ENCODE measurements at places on chromosomes 2 and 18. TPM values are rescaled to one million over a fixed set of nuclear protein-coding genes. Genes with fewer than 3 reads are reported as not detected.

Gene FBXO41
- 0.23 TPM for polyA plus RNA-seq

Gene ATOH8
- polyA plus RNA-seq, result 25.6 TPM

Gene RMDN2
- 4.1 TPM for polyA plus RNA-seq

Gene SPEG
- polyA plus RNA-seq, result 208 TPM

Gene C1QL2
- polyA plus RNA-seq, result not detected

Gene POTEJ
- polyA plus RNA-seq, result 0.06 TPM

Gene PAX8
- 2.2 TPM for polyA plus RNA-seq

Gene CCDC85A
- 6.1 TPM for polyA plus RNA-seq

Gene CYP27A1
- 25.4 TPM for polyA plus RNA-seq

GRCh38 chr2:208363485-208363884 lies 43.1 kb upstream of the PTH2R start:
- DNase-seq, result no peak

DNA sequence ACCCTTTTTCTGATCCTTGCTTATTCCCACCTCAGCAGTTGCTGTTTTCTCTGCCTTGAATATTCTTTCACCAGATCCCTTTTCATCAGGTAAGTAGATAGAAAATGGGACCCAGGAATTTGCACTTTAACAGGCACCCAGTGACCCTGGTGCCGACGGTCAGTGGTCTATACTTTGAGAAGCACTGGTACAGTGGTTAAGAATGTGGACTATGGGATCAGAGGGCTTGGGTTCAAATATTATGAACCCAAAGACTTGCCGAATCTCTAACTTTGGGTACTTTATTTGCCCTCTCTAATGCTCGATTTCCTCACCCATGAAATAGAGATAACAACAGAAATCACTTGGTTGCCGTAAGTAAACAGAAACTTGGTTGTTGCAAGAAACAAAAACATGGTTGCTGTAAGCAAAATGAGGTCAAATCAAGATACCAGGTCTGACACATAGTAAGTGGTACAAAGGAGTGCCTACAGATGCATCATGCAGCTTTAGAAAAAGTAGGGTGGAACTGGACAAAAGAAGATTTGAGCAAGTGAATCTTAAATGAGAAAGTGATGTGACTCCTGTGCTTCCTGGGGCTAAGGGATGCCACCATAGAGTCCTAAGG lies 69.5 kb upstream of the GLS start:
- DNase-seq, result no peak

DNA sequence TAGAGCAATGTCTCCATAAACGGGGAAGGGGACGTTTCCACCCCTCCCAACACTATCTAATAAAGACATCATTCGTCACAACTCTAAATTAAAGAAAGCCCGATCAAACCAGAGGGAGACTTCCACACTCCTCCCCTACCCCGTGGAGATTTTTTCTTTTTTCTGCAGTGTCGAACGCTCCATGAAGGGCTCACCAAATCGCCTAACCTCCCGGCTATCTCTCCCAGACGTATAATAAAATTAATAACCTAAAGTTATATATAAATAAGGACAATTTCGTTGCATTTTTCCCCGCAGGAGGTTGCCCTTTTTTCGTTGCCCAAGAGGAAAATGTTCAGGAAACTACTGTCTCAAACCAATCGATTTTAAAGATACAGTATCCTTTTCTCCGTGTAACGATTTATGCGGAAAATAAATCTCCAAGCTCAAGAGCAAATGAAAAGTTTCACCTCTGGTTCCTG lies 2.4 kb downstream of the EVX2 start:
- no peak for DNase-seq

- no peak for DNase-seq
Observed at GRCh38 chr18:34364699-34365098, 140.0 kb upstream of the NOL4 start.

DNA sequence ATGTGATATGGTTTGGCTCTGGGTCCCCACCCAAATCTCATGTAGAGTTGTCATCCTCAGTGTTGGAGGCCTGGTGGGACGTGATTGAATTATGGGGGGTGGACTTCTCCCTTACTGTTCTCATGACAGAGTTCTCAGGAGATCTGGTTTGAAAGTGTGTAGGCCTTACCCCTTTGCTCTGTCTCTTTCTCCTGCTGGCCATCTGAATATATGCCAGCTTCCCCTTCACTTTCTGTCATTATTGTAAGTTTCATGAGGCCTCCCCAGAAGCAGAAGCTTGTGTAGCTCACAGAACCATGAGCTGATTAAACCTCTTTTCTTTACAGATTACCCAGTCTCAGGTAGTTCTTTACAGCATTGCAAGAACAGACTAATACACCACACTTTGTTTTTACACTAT lies 222.3 kb downstream of the DOK6 start:
- DNase-seq, result no peak

DNA sequence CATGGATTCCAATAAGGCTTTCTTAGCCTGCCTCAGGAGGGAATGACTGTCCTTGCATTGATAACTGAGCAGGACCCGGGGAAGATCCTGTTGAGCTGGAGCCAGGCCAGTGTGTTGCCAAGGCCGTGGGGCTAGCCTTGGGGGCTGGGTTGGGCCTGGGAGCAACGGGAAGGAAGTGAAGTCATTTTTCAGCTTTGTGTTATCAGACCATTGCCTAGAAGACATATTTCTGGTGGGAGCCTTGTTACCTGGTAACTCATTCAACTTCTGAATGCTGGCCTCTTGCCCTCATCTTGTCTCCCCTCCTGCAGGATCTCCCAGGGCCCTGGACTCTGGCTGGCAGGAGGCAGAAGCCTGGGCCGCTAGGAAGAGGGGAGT lies 92.7 kb upstream of the MGAT5 start:
- DNase-seq, result peak; percentile 35

DNA sequence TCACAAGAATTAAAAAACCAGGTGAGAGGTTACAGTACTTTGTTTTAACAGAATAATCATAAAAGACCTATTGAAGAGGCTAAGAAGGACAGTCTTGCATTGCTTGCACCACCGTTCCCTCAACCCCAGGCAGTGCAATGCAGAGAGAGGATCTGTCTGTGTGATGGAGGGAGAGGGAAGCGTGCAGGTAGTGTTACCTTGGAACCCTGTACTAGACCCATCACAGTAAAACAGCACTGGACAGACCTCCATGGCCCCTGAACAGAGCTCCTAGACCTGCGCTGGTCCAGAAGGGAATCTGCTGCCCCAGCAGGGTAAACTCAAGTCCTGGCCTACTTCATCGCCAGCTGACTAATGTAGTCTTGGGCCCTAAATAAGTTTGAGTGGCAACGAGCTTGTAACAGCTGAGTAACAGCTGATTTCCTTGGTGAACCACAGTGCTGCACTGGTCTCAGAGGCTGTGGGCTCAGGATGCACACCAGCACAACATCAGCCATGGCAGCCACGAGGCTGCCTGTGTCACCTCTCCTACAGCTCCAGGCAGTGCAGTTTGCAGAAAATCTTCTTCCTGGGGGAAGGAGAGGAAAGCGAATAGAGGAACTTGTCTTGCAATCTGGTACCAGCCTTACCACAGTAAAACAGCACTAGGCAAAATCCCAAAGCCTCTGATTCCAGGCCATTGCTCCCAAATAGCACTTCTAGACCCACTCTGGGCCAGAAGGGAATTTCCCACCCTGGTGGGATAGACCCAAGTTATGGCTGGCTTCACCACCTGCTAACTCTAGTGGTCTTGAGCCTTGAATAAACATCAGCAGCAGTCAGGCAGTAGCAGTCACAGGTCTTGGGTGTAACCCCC lies 417.2 kb downstream of the CDH7 start:
- DNase-seq, result no peak

DNA sequence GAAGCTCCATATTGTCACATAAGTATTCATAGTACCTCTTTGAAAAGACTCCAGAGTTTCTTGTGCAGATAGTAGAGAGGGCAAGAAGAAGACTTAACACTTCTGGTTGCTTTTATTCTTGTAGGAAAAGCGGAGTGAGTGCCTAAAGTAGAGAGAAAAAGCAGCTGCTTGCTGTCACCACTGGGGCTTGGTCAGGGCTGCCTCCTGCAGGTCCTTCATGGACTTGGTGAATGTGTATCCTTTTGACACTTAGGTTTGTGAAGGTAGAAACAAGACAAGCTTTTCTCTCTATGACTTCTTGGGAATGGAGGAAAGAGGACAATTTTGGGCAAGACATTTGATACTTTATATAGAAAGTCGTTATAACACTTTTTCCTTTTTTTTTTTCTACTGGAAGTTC lies 312.8 kb upstream of the FANCL start:
- no peak for DNase-seq

- DNase-seq, result peak; percentile 60
Observed at GRCh38 chr2:136117909-136118818, at the start of gene CXCR4. CXCR4 (minus strand) TSS chr2:136118149; CDS start chr2:136118060, 89 bp downstream.

DNA sequence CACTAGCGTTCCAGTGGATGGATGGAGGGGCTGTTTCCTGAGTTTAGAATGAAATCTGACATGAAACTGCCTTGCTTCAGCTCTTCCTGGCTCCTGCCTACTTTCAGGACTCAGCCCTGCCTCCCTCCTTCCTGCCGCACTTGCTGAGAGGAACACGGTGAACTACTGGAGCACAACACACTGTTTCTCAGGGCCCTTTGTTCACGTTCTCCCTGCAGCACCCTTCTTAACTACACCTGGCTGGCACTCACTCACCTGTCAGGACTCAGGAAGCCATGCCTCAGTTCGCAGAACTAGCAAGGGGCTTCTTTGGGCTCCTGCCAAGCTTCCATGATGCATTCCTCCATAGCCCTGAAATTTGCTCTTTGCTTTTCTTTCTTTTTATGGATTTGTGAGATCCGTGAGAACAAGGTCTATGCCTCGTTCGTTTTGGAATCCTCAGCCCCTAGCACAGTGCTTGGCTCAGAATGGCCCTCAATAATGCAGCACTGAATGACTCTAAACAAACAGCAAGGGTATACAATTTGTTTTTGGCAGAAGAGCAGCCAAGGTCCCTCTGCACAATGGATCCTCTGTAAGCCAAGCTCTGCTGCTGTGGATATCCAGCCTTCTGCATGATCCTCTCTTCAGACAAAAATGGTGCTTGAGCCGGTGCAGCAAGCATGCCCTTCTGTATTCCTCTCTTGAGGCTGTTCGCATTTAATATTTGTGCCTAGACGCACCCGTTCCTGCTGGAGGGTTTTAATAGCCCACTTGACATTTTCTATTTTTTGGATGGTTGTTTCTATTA lies 357.0 kb downstream of the TSN start:
- no peak for DNase-seq

DNA sequence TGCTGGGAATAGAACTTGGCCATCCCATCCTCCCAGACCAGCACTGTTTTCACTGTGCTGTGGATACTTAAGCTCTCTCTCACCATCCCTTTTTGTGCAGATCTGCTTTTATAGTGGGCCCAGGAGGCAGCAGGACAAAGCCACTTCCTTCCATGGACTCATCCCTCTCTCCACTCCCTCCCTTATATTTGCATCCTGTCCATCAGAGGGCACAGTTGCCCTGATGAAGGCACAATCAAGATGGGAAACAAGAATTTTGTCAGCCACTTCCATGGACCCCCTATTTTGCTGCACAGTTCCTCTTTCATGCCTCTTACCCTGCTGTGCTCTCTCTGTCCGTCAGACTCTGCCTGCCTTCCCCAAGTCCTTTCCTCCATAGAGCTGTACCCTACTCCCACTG lies 338.7 kb downstream of the HRH4 start:
- no peak for DNase-seq

DNA sequence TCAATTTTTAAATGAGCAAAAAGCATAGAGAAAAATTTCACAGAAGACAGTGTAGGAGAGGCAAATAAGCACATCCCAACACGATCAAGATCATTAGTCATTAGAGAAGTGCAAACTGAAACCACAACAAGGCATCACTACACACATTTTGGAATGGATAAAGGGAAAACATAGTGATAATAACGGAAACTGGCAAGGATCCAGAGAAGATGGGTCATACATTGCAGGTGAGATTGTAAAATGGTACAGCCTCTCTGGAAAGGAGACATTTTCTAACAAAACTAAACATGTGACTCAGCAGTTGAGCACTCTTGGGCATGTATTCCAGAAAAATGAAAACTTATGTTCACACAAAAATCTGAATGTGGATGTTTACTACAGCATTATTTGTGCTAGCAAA lies 98.3 kb upstream of the TMEM17 start:
- DNase-seq, result no peak

GRCh38 chr2:233234264-233234663 lies 17.2 kb upstream of the ATG16L1 start:
- no peak for DNase-seq

GRCh38 chr2:235054475-235054874 lies 102.7 kb downstream of the SH3BP4 start:
- DNase-seq, result no peak

GRCh38 chr2:95299961-95300360 lies 2.8 kb downstream of the KCNIP3 start:
- no peak for DNase-seq

Data from hindlimb muscle (tissue), 1 donor.